Activated T-helper 1 cell treated with anti-CD3 and anti-CD28 coated beads, Interleukin-2, amount 50 U/mL, for 16 hours (primary cell): ENCODE measurements at places on chromosomes 7 and 10.

- no peak for DNase-seq
These were observed 227.0 kb downstream of the INHBA start for GRCh38 chr7:41475801-41476459.

DNA sequence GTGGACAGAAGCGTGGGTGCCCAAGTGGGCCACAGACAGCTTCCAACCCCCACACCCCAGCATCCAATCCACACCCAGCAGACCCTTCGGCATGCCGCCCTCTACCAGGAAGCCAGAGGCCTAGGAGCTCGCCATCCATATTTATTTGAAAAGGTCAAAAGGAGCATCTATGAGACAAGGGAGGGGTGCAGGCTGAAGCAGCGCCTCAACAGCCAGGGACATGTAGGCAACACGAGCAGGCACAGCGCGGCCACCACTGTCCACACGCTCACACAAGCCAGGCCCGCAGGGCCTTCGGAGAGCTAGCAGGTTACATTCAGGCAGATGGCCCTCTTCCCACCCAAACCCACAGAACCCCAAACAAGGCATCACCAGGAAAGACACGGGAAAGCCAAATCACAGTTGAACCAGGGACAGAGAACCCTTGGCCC lies 34.6 kb downstream of the PSAP start:
- no peak for DNase-seq

GRCh38 chr10:129740532-129741279 lies 223.4 kb downstream of the EBF3 start:
- no peak for DNase-seq

DNA sequence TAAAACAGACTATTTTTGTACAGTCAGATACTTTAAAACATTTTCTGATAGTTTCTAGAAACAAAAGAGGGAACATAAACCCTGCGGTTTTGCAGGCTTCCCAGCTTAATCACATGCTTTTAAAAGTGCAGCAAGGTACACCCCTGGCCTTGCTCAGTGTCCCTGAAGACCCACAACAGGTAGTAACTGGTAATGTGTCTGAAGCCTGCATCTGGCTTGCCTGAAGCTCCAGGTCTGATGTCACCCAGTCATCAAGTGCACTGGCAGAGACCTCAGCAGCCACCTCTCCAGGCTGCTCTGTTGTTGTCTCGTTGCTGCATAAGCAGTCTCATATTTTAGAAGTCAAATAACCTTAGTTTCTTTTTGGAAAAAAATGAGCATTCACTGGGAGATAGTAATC lies 376.1 kb upstream of the MTPN start:
- DNase-seq = no peak

DNA sequence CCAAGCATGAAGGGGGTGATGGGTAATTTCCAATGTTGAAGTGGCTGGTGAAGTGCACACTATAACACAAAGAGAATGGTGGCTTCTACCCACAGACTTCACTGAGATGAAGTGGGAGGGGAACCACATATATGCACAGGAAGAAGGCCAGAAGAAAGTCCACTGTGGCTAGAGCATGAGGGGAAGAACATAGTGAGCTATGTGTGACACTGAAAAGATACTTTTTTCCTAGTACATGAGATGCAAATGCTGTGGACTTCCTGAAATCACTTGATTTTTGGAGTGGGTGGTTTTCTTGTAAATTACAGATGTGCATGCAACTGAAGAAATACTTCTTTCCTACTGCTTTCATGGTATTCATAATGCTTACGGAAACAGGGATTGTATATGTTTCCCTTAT lies 115.6 kb upstream of the PHYHIPL start:
- DNase-seq = no peak
